ENCODE measurements at places on chromosomes 1 and 21. TPM values are rescaled to one million over a fixed set of nuclear protein-coding genes. Genes with fewer than 3 reads are reported as not detected.

FCGR3B gene
- 0.25 TPM for total RNA-seq

SPTA1 gene
- total RNA-seq = 1.2 TPM

TLCD4 gene
- total RNA-seq = 9.1 TPM

GFI1 gene
- total RNA-seq = 0.25 TPM

PRAMEF14 gene
- not detected for total RNA-seq

TMEM200B gene
- 0.49 TPM for total RNA-seq

SERPINC1 gene
- total RNA-seq = not detected

TNFSF4 gene
- total RNA-seq = 0.74 TPM

S100A3 gene
- total RNA-seq = not detected

C1orf87 gene
- total RNA-seq = under 0.01 TPM

IL19 gene
- not detected for total RNA-seq

ANKRD35 gene
- 1.7 TPM for total RNA-seq

SPRR2F gene
- not detected for total RNA-seq

CELA3A gene
- total RNA-seq = not detected

F13B gene
- not detected for total RNA-seq

PATJ gene
- total RNA-seq = 13.5 TPM

GSTM5 gene
- total RNA-seq = 1.7 TPM

CD1B gene
- not detected for total RNA-seq

LCE3D gene
- total RNA-seq = not detected

MIXL1 gene
- total RNA-seq = 0.25 TPM

SPRR2G gene
- total RNA-seq = not detected
